T-cell (primary cell): ENCODE measurements at places on chromosomes 12 and 14. TPM values are rescaled to one million over a fixed set of nuclear protein-coding genes. Genes with fewer than 3 reads are reported as not detected.

Gene LRTM2
- not detected for total RNA-seq

- H3K4me3 ChIP-seq, result no peak overlapping the region
- no peak overlapping the region for H3K27ac ChIP-seq
- H3K27me3 ChIP-seq, result peaks cover 46% of the 10 kb centered on the region
- H3K36me3 ChIP-seq, result no peaks in the 10 kb centered on the region
Measured at GRCh38 chr12:27974735-27975221, 2.2 kb upstream of the PTHLH start.

Gene BORCS5
- total RNA-seq, result 22.2 TPM

DNA sequence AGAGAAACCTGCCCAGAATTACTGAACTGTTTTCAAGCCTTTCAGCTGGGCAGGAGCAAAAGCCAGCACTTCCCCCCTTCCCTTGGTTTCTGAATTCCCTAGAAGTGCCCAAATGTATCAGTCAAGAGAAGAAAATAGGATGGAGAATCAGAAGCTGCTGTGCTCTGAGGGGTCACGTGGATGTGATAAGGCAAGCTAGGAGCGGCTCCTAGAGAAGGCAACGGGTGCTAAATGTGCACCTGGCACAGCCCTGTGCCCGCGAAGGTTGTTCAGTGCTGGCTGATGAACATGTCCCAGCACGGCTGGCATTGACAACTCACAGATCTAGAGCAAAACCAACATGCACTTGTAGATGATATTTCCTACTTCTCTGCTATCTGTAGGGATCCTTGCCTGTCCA lies 8.3 kb downstream of the EMG1 start:
- no peak for DNase-seq

DNA sequence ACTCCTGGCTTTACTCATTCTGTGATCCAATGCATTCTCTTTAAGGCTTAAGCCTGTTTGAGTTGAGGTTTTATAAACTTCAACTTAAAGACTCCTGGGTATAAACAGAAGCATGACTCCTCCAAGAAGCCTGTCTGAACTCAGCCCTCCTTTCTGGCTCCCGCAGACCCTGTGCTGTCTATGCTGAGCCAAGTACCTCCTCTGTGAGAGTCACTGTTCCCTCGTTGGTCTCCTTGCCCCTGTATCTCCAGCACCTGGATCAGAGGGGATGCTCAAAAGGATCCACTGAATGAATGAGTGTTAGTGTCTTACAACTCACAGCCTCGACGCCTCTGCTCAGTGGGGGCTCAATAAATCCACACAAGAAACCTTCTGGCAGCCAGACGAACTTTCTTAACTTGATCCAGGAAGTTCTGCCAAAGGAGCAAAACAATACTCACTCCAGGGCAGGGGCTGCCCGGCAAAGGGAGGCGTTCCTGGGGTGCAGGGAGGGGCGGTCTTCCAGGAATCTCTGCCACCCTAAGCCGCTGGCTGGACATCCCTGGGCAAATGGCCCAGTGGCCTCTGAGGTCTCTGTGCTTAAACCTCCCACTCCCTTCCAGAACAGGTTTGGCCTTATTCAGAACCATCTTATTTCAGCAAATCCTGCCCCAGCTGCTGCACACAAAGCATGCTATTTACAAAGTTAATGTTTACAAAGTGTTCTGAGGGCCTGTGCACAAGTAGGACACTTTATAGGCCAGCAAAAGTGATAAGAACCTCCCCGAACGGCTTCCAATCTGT lies 32.9 kb downstream of the MAP1LC3B2 start:
- peaks cover 11% of the 10 kb centered on the region for H3K4me1 ChIP-seq
- no peaks in the 10 kb centered on the region for H3K36me3 ChIP-seq
